ENCODE measurements at places on chromosomes 7 and 10.

DNA sequence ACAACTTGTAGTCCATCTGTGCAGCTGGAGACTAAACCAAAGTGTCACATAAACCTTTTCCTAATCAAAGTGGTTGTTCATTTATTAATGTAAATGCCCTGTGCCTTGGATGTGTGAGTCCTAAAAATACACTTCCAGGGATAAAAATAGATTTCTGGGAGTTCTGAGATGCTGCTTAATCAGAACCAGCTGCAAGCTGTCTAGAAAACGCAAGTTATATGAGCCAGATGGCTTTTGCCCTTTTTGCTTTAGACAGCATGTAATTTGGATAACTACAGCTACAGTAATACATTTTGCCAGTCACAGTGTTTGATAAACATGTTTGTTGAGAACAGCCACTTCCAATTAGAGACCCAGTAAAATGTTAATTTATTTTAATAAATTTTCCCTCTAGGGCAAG lies 185.1 kb upstream of the PRPS1L1 start:
- DNase-seq: peak; percentile 11

GRCh38 chr7:101506531-101506930 lies 122.6 kb downstream of the MYL10 start:
- no peak for DNase-seq

DNA sequence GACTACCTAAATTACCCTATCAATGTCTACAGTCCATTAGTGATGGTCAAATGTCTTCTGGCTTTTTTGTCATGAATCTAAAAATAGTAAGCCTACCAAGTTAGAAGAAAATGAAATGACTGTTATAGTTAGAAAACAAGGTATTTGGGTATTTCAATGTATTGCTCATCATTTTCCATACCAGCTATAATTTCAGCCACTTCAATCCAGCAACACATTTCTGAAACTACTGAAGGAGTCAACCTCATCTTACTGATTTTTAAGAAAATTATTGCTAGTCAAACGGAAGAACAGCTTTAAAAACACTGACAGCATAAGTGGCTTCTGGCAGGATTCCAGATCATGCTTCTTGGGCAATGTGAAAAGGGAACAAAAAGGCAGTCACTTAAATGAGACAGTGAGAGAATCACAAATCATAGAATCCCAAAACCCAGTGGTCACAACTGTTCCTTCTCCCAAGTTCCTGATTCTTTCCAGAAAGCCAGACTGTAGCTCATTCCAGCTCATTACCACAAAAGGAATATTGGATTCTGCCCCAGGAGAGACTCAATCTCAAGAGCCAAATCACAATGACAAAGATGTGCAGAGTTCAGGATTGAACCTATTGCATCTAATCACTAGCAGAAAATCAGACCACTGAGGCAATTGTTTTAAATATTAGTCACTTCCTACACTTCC lies 61.2 kb upstream of the LRRN3 start:
- no peak for DNase-seq

DNA sequence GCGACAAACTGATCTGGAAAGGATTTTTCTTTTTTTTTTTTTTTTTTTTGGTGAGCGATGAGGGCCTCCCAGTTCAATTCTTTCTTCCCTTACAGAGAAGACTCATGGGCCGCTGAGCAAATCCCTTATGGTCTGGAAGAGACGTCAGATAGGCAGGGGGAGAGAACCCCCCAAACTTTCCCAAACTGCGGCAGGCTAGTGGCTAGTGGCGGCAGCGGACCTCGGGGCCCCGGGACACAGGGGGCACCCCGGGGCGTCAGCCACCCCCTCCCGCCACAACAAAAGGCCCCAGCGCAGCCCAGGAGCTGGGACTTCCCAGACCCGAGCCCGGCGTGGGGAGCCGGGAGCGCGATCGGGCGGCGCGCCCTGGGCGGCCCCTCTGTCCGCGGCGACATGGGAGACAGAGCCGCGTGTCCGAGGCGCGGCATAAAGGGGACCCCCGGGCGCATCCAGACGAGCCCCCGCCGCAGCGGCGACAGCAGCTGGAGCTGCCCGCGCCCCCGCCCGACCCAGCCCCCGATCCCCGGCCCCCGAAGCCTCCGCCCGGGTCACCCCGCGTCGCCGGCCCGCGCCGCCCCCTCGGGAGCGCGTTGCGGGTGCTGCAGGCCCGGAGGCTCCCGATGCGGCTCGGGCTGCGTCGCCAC lies 755 bp downstream of the FAM171A1 start:
- DNase-seq: no peak

DNA sequence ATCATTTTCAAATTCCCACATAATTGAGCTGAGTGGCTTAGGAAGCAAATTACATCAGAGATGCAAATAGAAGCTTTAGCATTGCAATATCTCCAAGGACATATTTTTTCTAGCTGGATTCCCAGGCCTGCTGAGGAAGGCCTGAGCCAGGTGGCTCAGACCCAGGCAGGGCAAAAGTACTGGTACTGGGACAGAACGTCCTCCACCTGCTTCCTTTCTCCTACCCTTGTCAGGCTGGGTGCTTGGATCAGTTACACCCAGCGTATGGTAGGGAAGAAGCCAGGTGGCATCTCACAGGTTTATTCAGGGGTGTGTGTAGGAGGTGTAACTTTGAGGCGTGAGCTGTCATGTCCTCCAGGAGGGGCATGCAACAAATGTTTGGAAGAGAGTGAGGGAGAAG lies 3.0 kb upstream of the PANK1 start:
- no peak for DNase-seq

DNA sequence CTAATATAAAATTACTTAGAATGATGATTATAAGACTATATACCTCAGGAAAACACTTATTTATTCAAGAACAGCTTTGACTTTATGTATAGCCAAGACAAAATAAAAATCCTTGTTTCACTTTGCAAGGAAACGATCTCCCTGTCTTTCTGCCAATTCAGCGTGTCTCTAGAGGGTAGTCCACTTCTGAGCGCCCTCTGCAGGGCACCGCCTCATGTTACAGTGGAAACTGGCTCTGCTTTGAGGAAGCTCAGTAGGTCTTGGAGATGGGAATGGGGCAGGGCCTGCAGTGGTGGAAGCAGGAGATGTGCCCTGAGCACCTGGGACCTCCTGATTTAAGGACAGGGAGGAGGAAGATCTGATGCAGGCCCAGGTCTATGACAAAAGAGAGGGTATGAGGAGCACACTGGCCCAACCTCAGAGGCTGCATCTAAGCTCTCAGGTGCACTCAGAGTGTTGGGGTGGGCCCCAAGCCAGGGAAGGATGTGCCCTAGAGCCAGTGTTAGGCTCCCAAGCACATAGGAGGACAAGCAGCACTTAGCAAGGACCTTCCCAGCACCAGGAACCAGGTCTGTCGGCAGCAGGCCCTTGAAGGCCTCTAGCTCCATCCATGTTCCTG lies 481.0 kb downstream of the TNS3 start:
- DNase-seq: no peak

DNA sequence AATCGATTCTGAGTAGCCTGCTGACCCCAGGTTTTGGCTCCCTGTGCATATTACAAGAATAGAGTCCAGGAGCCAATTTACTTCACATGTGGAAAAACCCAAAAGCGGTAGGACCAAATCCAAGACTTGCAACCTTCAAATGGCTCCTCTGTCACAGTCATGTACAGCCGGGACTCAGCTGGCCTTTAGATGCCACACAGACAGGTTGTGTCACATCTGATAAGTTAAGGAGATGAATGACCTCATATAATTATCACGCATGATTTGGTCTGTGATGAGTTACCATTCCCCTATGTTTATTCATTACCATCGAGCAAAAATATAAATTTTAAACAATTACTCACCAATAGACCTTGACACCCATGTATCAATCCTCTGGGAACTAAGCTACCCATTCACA lies 14.2 kb downstream of the CACNA2D1 start:
- DNase-seq: no peak

DNA sequence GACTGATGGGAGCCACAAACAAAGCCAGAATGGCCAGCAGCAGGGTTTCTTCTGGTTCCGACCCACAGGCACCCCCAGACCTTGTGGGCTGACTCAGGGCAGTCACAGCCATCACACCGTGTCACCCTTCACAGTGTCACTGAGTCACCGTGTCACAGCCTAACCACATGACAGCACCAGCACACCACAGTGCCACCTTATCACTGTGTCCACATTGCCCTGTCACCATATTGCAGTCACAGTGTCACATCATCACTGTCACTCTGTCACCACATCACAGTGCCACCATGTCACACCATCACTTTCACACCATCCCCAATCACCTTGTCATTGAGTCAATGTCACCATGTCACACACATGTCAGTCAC lies 77.0 kb downstream of the OAT start:
- DNase-seq: no peak

DNA sequence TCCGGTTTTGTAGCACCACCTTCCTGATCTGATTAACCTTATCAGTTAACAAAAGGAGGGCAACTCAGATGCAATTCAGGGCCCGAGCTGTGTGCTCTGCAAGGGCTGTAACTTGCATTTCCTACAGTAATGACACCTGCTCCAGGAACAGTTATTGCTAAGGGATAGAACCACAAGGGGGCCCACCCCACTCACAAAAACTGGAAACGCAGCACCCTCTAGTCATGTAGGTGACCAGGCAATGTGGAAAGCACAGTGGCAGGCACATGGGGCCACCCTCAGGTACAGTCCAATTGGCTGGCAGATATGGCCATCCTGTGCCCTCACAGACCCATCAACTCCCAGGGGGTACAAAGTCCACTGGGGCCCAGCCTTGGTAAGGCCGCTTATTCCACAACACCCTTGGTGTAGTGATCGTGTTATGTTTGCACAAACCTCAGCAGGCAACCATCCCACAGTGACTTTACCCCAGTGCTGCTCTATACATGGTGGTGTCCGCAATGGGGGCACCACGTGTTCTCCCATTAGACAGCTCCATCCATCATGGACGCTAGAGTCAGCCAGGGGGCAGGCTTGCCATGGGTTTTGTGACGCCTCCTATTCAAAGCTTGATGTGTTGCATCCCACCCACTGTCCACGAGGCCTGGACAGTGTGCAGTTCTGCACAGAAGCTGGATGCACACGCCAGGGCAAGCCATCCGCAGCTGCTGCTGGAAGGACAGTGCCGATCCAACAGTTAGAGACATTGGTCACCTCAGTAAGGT lies 9.4 kb downstream of the RNF133 start:
- DNase-seq: no peak

- no peak for DNase-seq
These were observed 10.5 kb upstream of the ZNF212 start for GRCh38 chr7:149228831-149229471.

GRCh38 chr10:132994185-132994796 lies 51.9 kb upstream of the CFAP46 start:
- DNase-seq: no peak

GRCh38 chr10:63700631-63701156 lies 179.5 kb downstream of the REEP3 start:
- DNase-seq: no peak

DNA sequence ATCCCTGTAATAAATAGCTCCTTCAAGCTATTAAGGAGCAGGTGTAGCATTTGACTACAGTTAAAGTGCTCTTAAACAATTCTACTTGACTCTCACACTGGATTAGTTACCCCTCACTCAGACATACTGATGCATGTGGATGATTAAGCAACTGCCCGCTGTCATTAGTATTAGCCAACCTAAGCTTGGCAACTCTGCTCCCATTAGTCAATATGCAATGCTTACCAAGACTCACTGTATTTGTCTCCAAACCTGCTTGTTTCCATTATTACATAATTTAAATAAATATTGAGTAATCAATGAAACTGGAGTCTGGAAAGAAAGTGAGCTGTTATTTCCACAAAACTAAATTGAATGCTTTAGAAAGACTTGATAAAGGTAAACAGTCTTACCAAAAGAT lies 144.0 kb upstream of the ASAH2 start:
- no peak for DNase-seq

DNA sequence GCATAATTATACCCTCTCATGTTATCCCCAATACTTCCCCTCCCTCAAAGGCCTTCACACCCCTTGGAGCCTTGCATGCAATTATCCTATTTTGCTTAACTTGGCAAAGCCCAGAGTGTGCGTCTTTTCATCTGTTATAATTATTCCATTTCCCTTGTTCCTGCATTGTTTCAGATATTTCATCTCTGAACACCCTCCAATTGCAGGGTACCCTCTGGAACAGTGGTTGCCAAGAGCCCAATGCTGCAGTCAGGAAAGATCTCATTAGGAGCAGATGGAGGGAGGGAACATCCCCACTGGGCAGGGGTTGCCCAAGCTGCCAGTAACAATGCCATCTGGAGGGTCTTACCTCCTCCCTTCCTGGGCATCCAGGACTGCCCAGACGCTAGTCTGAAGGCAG lies 18.4 kb upstream of the GOLGA7B start:
- DNase-seq: no peak

GRCh38 chr7:135380351-135380750 lies 129.6 kb downstream of the CNOT4 start:
- no peak for DNase-seq

- DNase-seq: no peak
These were observed 50.5 kb upstream of the BMPER start for GRCh38 chr7:33854801-33855350.

DNA sequence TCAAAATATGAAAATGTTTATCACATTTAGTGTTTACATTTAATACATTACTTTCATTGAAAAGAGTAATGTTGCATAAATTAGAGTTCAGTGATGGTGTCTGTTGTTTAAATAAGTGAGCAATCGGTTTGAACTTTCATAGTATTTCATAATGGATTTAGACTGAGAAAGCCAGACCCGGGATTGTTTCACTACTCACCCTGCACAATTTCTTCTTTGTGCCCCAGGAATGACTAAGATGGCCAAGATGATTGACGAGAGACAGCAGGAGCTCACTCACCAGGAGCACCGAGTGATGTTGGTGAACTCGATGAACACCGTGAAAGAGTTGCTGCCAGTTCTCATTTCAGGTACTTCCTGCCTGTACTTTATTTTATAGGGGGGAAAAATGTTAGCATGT lies 74.6 kb downstream of the VCL start:
- no peak for DNase-seq

DNA sequence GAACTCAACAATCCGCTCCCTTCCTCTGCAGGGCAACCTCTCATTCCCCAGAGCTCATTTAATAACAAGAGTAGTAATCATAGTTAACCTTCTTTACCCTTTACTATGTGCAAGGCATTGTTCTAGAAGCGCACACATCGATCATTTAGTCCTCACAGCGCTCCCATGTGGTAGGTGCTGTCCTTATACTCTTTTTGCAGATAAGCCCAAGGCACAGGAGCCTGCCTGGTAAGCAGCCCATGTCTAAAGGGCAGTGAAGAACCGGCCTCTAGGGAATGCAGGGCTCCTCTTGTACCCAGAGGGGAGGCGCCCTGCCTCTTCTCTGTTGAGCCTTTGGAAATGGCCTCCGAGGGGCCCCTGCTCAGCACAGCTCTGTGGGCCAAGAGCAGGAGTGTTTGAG lies 14.3 kb downstream of the CHST3 start:
- no peak for DNase-seq

- DNase-seq: no peak
These were observed 34.5 kb downstream of the CREB3L2 start for GRCh38 chr7:137967143-137968018.

DNA sequence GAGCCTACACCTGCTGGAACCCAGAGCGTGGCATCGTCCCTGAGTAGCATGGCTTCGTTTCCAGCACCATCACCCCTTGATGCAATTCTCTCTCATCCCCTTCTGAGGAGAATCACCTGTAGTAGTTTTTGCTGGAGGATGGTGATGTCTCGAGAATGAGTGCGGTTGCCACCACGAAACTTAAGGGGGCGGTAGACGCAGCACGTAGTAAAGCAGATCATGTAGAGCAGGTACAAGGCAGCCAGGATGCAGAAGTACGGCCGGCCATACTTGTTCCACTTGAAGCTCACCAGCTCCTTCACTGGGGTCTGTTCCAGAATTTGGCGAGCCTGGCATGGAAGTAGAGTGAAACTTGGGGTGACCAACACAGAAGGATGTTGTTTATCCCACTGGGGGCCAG lies 8.1 kb downstream of the TRPV5 start:
- no peak for DNase-seq

GRCh38 chr7:75835688-75836285 lies 22.2 kb upstream of the CCL24 start:
- no peak for DNase-seq
